Ovary (tissue), 10 donors: ENCODE measurements at places on chromosomes 2 and 18. TPM values are rescaled to one million over a fixed set of nuclear protein-coding genes. Genes with fewer than 3 reads are reported as not detected.

- H3K4me3 ChIP-seq, result no peak overlapping the region
- H3K4me1 ChIP-seq, result peaks cover 12% of the 10 kb centered on the region
- H3K36me3 ChIP-seq, result no peaks in the 10 kb centered on the region
- no peak for DNase-seq
- no peaks in the 10 kb centered on the region for H3K27me3 ChIP-seq
- H3K27ac ChIP-seq, result no peak overlapping the region
Measured at GRCh38 chr2:85439986-85440385, 21.5 kb downstream of the SH2D6 start.

- no peak overlapping the region for H3K27ac ChIP-seq
- no peaks in the 10 kb centered on the region for H3K36me3 ChIP-seq
- no peaks in the 10 kb centered on the region for H3K27me3 ChIP-seq
- peaks cover 2% of the 10 kb centered on the region for H3K4me1 ChIP-seq
- no peak for DNase-seq
Measured at GRCh38 chr2:17792515-17792914, 23.7 kb upstream of the MSGN1 start.

The ALPP gene
- total RNA-seq, result not detected

The LAMA1 gene
- total RNA-seq, result 3.8 TPM

DNA sequence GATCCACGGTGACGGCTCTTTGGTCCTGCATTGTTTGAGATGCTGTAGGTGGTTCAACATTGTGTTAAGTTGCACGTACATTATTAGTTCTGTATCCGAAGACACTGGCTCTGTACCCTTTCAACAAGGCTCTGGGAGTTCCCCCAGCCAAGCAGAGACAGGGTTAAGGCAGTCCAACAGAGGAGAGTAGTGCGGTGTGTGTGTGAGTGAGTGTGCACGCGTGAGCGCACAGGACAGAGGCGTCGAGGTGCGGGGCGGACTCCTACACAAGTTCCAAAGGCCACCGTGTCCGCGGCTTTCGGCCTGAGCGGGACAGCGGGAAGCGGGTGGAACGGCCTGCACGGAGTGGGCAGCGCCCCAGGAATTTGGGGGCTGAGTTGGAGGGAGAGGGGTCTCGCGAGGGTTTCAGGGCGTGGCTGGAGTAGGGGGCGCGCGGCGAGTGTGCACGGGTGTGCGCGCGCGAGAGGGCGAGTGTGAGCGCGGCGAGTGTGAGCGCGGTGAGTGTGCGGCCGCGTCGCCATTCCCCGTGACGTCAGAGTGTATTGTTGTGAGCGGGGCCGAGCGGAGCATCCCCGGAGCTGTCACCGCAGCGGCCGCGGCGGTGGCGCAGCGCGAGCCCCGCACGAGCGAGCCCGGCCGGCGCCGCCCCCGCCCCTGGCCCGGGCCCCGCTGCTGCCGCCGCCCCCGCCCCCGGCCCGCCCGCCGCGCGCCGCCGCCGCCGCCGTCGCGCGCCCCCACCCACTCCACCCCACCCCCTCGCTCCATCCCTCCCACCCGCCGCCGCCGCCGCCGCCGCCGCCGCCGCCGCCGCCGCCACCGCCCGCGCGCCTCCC, at the start of gene ASXL3:
ASXL3 (plus strand) TSS at position 535 of the 833 bp plus-strand sequence. CDS start 413 bp downstream, outside the sequence.
- no peaks in the 10 kb centered on the region for H3K36me3 ChIP-seq
- peak within 1 kb of the TSS; percentile 100 for H3K27ac ChIP-seq
- peak within 1 kb of the TSS; percentile 64 for H3K4me3 ChIP-seq
- H3K27me3 ChIP-seq, result no peaks in the 10 kb centered on the region
- DNase-seq, result peak; percentile 75

DNA sequence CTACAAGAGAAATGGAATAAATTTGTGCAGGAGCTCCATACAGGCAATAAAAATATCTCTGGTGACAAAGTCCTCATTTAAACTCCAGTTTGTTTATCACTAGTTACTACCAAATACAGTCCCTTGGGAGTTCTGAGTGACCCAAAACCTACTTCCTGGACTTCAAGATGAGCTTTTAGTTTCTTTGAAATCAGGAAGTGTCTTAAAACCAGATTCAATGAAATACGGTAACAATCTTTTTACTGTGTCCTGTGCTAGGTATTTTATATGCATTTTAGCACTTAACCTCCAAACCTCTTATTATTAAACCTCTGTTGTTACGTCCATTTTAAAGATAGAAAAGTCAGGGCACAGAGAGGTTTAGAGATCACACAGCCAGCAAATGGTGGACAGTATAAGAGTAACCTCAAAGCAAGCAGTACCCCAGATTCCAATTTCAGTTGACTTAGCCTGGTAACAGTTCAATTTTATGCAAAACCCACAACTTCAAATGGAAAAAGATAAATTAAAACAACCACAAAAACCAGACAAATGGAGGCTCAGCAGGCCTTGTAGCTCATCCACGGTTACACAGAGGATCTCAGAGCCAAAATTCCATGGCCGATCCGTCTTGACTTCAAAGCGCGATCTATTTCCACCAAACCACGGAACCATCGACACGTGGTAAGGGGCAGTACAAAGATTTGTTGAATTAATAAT, 1.3 kb upstream of the KCMF1 start:
- H3K4me3 ChIP-seq, result peak overlapping the region; percentile 61
- DNase-seq, result no peak
- no peaks in the 10 kb centered on the region for H3K36me3 ChIP-seq
- H3K27ac ChIP-seq, result peak overlapping the region; percentile 94
- H3K27me3 ChIP-seq, result no peaks in the 10 kb centered on the region

The TMEM37 gene
- total RNA-seq, result 11.6 TPM

DNA sequence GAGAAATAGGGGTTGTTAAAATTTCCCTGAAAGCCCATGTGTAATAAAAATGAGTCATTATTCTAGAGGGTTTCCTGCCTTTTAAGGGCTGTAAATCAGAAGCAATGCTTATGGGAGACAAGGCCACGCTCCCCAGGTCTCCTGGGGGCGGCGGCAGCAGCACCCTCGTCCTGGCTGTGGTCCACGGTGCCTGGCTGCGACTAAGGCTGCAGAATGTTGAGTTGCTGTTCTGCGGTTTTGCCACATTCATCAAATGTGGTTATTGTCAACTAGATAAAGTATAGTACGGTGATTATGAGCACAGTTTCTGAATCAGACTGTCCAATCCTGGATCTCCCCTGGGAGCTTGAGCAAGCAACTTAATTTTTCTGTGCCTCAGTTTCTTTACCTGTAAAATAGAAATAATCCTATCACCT, 11.9 kb upstream of the AGFG1 start:
- H3K36me3 ChIP-seq, result no peaks in the 10 kb centered on the region
- H3K27ac ChIP-seq, result no peak overlapping the region
- H3K4me3 ChIP-seq, result no peak overlapping the region
- peaks cover 2% of the 10 kb centered on the region for H3K4me1 ChIP-seq
- DNase-seq, result no peak

The DSEL gene
- total RNA-seq, result 6.9 TPM

DNA sequence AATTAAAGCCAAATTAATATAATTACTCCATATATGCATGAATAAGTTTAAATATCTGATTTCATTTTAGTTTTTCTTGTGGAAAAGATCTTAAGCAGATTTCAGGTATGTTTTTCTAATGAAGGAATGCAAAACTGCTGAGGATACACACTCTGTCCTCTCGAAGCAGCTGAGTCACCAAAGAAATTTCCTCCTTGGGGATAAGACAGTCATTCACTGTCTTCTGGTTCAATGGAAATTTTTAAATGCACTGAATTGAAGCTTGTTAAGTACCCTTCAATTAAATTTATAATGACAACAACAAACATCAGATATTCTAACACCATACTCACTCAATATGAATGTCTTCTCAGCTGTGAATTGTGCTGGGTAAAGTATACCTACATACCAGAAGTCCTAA, 101.5 kb upstream of the DNER start:
- H3K27ac ChIP-seq, result no peak overlapping the region
- H3K36me3 ChIP-seq, result no peaks in the 10 kb centered on the region
- no peak for DNase-seq
- H3K27me3 ChIP-seq, result no peaks in the 10 kb centered on the region

GRCh38 chr2:43460174-43460546, 135.7 kb downstream of the THADA start:
- DNase-seq, result no peak
- H3K36me3 ChIP-seq, result no peaks in the 10 kb centered on the region
- no peak overlapping the region for H3K4me3 ChIP-seq
- H3K27me3 ChIP-seq, result no peaks in the 10 kb centered on the region
- peaks cover 18% of the 10 kb centered on the region for H3K4me1 ChIP-seq
- H3K27ac ChIP-seq, result peak overlapping the region; percentile 26

DNA sequence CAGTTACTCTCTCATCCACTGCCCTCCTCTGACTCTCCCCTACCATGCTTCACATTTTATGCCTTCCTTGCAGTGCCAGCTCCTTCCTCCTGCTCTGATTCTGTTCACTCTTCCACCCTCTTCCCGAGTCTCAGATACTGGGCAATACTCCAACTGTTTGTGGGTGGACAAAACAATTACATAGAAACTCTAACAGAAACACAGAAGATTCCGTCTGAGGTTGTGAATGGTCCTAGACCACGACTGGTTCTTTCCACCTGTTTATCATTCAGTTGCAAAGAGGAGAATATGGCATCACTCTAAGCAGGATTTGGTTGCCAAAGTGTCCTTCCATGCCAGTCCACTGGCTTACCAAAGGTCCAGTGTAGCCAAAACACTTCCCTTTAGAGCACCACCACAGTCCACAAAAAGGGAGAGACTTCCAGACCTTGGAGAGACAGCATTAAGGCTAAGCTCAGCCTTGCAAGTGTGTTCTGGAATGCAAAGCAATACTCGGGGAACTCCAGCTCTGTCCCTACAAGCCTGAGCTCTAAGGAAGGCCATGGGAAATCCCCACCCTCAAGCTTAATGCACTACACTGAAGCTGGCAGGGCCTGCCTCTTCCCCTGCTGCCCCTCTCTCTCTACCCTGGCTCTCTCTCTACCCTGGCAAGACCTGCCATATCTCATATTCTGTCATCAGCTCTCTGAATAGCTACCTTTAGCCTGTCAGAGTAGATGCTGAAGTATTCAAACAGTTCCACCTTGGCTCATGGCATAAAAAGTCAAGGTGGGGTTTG, 33.6 kb upstream of the RND3 start:
- H3K27ac ChIP-seq, result no peak overlapping the region
- H3K36me3 ChIP-seq, result no peaks in the 10 kb centered on the region
- no peak overlapping the region for H3K4me3 ChIP-seq
- H3K27me3 ChIP-seq, result no peaks in the 10 kb centered on the region
- no peaks in the 10 kb centered on the region for H3K4me1 ChIP-seq
- DNase-seq, result no peak

- H3K4me3 ChIP-seq, result no peak overlapping the region
- no peak overlapping the region for H3K27ac ChIP-seq
- H3K4me1 ChIP-seq, result no peaks in the 10 kb centered on the region
- no peaks in the 10 kb centered on the region for H3K27me3 ChIP-seq
- no peaks in the 10 kb centered on the region for H3K36me3 ChIP-seq
Measured at GRCh38 chr18:23872701-23873550, 141.6 kb upstream of the TTC39C start.

DNA sequence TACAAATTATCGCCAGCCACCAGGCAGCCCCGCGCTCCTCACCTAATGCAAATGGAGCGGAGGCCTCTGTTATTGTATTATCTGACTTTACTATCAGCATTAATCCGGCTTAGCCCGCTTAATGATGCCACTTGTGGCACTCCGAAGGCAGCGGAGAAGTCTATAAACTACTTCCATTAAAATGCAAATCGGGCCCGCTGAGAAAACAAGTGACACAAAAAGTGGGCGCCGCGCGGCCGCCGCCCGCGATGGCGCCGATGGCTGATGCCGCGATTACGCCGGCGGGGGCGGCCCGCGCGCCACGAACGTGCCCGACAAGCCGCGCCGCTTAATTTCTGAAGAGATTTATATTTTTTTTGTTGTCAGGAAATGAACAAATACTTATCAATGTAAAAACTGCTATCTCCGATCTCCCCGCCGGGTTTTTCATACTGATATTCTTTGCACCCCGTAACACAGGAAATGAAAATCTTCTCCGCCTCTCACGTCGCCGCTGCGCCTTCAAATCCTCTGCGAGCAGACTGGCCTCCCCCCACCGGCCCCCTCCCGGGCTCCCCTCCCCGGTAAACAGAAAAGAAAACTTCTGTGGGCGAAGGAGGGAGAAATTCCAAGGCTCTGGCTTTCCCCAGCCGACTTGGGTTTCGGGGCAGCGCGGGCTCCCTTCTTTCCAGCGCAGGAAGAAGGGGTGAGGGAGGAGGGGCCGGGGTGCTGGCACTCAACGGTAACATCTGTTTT, 221.8 kb downstream of the INSIG2 start:
- peak overlapping the region; percentile 38 for H3K4me3 ChIP-seq
- DNase-seq, result peak; percentile 19
- no peaks in the 10 kb centered on the region for H3K36me3 ChIP-seq
- H3K4me1 ChIP-seq, result peaks cover 3% of the 10 kb centered on the region
- no peaks in the 10 kb centered on the region for H3K27me3 ChIP-seq
- H3K27ac ChIP-seq, result no peak overlapping the region

DNA sequence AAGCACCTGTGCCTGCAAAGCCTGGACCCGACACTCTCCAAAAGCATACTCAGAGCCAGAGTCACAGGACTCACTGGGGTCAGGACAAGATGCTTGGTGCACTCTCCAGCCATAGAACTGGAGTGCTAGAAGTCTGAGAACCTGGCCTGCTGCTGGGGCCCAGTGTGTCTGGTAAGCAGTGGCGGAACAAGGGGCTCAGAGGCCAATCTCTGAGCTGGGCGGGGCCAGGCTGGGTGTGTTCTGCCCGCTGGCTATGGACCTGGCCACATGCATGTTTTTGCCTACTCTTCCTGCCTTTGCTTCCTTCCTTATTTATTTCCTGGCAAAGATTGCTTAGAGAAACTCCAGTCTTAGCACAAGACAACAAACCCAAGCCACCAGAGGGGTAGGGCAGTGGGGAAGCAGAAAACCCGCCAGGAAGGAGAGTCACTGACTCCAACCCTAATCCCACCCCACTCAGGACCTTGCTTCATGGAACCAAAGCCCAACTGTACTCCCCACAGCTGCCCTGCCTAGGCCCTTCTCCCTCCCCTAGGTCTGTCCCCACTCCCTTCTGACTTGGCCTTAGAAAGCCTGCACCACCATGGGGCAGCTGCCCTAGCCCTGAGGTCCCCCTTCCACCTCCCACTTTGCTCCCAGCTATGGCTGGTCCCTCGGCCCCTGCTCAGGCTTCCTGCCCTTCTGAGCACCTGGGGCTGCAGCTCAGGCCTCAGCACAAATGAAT, 315.5 kb downstream of the CELF4 start:
- H3K36me3 ChIP-seq, result no peaks in the 10 kb centered on the region
- no peak overlapping the region for H3K27ac ChIP-seq
- H3K4me3 ChIP-seq, result no peak overlapping the region

GRCh38 chr2:129673847-129674711, 305.4 kb upstream of the RAB6C start:
- H3K36me3 ChIP-seq, result no peaks in the 10 kb centered on the region
- H3K27ac ChIP-seq, result no peak overlapping the region
- H3K27me3 ChIP-seq, result no peaks in the 10 kb centered on the region
- DNase-seq, result no peak
